ENCODE measurements at places on chromosomes 5 and 9.

- DNase-seq = no peak
Measured at GRCh38 chr9:83013867-83014605, 48.9 kb downstream of the RASEF start.

- no peak for DNase-seq
Measured at GRCh38 chr5:176178789-176179188, 59.4 kb upstream of the SIMC1 start.

GRCh38 chr5:39031041-39031440 is 43.2 kb downstream of the RICTOR start:
- DNase-seq = no peak

DNA sequence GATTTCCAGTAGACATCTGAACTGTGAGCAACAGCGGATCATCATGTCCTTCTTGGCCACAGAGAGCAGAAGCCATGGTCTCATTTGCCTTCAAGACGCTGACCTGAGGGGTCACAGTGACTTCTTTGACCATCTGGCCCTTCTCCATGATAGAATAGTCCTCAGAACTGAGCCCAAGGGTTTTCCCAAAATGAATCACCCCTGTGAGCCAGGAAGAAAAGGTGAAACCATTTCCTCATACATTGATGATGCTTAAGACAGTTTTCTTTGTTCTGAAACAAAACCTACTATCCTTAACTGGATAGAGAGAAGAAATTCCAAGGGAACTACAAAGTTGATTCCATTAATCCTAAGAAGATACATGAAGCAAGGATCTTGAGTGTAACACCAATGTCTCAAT is 503.9 kb downstream of the CTNND2 start:
- DNase-seq = no peak

GRCh38 chr9:3517377-3518048 is 8.3 kb downstream of the RFX3 start:
- DNase-seq = no peak
